ENCODE measurements at places on chromosomes 5 and 9. TPM values are rescaled to one million over a fixed set of nuclear protein-coding genes. Genes with fewer than 3 reads are reported as not detected.

GRCh38 chr9:137227054-137227852, at the start of gene RNF224:
Gene RNF224, plus strand, starts transcription at chr9:137227502. Its CDS starts 834 bp downstream, at chr9:137228336.
- H3K27me3 ChIP-seq, result no peaks in the 10 kb centered on the region
- DNase-seq, result peak; percentile 84
- H3K36me3 ChIP-seq, result no peaks in the 10 kb centered on the region
- H3K4me1 ChIP-seq, result peaks cover 15% of the 10 kb centered on the region
- H3K4me3 ChIP-seq, result peak within 1 kb of the TSS; percentile 40

DNA sequence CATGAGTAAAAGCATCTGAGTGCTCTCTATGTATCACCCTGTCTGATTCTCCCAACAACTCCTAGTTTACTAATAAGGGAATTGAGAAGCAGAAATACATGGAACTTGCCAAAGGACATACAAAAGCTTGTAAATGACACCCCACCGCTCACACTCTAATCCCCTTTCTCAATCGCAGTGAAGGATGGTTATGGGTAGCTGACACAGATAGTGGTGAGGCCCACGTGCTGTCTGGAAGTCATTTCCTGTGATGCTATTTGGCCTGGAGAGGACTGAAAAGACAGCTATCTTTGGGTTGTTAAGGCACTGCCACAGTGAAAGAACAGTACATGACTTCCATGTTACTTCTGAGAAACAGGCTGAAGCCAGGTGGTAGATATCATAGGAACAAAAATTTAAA, 117.0 kb downstream of the GLIS3 start:
- no peaks in the 10 kb centered on the region for H3K36me3 ChIP-seq
- H3K4me3 ChIP-seq, result no peak overlapping the region
- H3K27me3 ChIP-seq, result no peaks in the 10 kb centered on the region
- H3K4me1 ChIP-seq, result no peaks in the 10 kb centered on the region
- DNase-seq, result no peak

DNA sequence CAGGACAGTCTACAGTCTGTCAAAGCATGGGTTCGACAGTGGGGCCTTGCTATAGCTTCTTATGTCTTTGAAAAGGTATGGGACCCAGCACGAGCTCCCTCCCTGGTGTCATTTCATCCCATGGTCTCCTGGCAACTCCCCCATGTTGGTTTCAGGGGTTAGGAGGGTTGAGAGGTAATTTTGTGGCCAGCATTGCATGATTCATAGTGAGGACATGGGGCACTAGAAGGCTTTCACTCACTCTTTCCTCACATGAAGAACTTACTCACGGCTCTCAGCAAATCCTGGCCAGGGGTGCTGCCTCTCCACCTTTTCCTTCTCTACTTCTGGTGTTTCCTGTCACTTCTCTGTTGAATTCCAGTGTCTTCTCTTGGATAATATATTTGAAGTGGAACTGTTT, 134.7 kb upstream of the TNPO1 start:
- H3K27ac ChIP-seq, result no peak overlapping the region
- DNase-seq, result no peak
- no peak overlapping the region for H3K4me3 ChIP-seq
- no peaks in the 10 kb centered on the region for H3K36me3 ChIP-seq

DNA sequence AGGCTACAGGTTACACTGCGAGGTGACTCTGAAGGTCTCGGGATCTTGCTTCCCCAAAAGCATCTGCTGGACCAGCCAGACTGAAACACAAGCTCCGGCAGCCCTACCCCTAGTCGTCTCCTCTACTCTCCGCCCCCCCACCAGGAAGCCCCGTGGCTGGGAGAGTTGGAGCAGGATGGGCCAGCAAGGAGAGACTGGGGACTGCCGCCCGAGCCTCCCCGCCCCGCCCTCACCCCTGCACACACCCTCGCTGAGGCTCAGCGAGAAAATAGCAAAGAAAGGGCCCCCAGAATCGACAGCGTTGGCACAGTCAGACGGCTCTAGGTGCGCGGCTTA, 1.3 kb downstream of the TRIM7 start:
- H3K36me3 ChIP-seq, result peaks cover 34% of the 10 kb centered on the region
- H3K4me3 ChIP-seq, result peak overlapping the region; percentile 84

The ZNF483 gene
- total RNA-seq, result 1.3 TPM

DNA sequence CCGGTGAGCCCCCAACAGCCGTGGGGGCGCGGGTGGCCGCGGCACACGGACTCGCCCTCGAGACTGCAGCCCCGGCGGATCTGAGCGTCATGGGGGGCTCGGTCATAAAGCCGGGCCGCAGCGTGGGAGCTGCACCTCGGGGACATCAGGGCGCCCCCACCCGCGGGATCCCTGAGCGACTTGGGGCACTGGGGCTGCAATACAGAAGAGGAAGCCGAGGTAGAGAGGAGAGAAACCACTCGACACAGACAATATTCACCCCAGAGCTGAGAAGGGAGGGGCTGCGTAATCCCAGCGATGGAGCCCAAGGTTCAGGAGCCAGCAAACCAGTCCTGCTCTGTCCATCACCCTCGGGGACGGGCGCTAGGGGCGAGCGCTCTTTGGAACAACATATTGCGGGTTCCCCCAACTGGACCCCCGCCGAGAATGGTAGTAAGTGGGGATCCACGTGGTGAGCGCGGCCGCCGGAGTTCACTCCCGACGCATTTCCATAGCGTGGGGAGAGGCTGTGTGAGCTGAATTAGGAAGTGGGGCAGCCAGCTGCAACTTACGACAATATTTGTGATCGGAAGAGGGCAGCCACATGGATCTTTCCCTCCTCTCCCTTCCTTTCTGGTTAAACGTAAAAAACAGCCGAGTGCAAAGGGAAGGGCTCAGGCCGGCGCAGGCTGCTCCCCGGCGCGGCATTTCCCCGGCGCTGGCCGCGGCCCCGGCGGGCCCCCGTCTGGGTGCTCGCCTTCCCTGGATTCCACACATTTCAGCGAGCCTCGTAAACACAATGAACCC, 9.9 kb downstream of the PTCH1 start:
- DNase-seq, result peak; percentile 50
- H3K4me3 ChIP-seq, result peak overlapping the region; percentile 79
- H3K27ac ChIP-seq, result peak overlapping the region; percentile 8

DNA sequence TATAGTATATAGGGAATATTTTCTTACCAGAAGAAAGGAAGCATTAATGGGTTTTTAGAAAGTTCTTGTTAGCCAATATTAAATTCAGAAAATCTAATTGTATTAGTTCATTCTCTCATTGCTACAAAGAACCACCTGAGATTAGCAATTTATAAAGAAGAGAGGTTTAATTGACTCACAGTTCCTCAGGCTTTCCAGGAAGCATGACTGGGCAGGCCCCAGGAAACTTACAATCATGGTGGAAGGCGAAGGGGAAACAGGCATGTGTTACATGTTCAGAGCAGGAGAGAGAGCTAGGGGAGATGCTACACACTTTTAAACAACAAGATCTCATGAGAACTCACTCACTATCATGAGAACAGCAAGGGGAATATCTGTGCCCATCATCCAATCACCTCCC, 304.0 kb upstream of the CDH12 start:
- H3K27ac ChIP-seq, result no peak overlapping the region
- no peaks in the 10 kb centered on the region for H3K36me3 ChIP-seq
- DNase-seq, result no peak
- no peaks in the 10 kb centered on the region for H3K4me1 ChIP-seq
- H3K27me3 ChIP-seq, result no peaks in the 10 kb centered on the region

The DMRTA1 gene
- total RNA-seq, result 0.77 TPM

The KIAA1958 gene
- 5.8 TPM for total RNA-seq

- H3K4me1 ChIP-seq, result peaks cover 12% of the 10 kb centered on the region
- H3K36me3 ChIP-seq, result no peaks in the 10 kb centered on the region
- peak overlapping the region; percentile 68 for H3K27ac ChIP-seq
- H3K27me3 ChIP-seq, result no peaks in the 10 kb centered on the region
- H3K4me3 ChIP-seq, result peak overlapping the region; percentile 5
These were observed 90.4 kb upstream of the CHD1 start for GRCh38 chr5:99019254-99019653.

- H3K27ac ChIP-seq, result peak overlapping the region; percentile 87
- no peak overlapping the region for H3K4me3 ChIP-seq
- peaks cover 65% of the 10 kb centered on the region for H3K4me1 ChIP-seq
These were observed 92.1 kb downstream of the NR3C1 start for GRCh38 chr5:143311428-143311827.

The HTR4 gene
- not detected for total RNA-seq

The FGF18 gene
- not detected for total RNA-seq

GRCh38 chr5:179765400-179765799, 28.4 kb upstream of the LTC4S start:
- DNase-seq, result peak; percentile 88
- H3K27me3 ChIP-seq, result no peaks in the 10 kb centered on the region
- H3K36me3 ChIP-seq, result peaks cover 53% of the 10 kb centered on the region
- peak overlapping the region; percentile 77 for H3K27ac ChIP-seq
- H3K4me1 ChIP-seq, result peaks cover 45% of the 10 kb centered on the region
- H3K4me3 ChIP-seq, result peak overlapping the region; percentile 7

The ADAMTS16 gene
- total RNA-seq, result not detected

DNA sequence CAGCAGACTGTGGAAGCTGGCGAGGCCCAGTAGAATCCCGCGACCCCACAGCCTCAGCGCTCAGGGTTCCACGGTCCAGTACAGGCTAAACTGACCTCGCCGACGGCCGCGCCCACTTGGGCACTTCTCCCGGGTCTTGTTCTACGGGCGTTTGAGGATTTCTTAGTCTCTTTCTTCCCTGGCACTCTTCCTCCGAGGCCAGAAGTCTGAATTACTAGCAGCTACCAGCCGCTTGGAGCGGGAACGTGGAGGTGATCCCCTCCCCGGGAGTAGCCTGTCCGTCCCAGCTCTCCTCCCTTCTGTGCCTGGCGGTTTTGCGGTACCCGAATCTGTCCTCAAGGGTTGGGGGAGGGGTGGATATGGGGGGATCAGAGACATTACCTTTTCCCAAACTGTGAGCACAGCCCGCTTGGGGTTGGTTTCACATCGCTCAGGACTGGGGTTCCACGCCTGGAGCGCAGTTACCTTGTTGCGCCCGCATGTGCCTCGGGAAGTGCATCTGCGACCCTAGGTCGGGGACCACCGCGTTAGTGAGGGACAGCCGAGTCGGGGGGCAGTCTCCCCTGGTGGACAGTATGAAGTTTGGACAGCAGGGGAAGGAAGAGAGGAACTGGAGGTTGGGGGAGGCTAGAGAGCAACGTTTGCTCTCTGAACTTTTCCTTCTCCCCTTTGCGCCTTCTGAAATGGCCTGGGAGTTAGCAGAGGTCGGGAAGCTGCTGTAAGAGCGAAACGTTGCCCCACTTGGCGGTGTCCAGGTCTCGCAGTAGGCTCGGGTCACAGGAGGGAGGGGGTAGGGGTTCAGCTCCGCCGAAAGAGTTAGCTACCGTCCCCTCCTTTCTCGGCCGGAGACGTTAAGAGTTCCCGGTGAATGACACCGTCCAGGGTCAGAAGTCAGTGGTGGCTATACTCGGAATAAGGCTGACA, 190.8 kb downstream of the MEF2C start:
- H3K4me1 ChIP-seq, result peaks cover 7% of the 10 kb centered on the region
- no peak overlapping the region for H3K27ac ChIP-seq
- no peak for DNase-seq

The TSLP gene
- total RNA-seq, result 5.1 TPM

The PCSK1 gene
- 4.4 TPM for total RNA-seq

The SLC45A2 gene
- total RNA-seq, result not detected

DNA sequence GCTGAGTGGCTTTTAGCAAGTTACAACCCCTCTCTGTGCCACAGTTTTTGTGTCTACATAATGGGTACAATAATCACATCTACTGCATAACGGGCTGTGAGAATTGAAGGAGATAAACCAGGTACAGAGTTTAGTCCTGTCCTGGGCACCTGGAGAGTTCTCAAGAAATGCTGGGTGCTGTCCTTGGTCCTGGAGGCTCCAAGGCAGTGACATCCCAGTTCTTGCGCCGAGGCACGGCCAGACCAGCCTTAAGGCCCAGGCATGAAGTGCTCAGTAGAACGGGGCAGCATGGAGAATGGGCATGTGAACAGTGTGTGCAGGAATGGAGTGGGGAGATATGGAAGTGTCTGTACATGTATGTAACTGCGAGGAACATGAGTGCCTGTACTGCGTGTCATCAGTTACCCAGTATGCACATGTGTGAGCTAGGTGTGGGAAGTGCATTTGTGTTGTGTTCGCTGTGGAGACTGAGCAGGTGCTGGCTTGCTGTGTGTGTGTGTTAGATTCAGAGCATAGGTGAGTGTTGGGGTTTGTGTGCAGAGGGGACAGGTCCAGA, 6.3 kb upstream of the UNC5A start:
- peak; percentile 63 for DNase-seq
- H3K27ac ChIP-seq, result no peak overlapping the region
- peaks cover 7% of the 10 kb centered on the region for H3K36me3 ChIP-seq

DNA sequence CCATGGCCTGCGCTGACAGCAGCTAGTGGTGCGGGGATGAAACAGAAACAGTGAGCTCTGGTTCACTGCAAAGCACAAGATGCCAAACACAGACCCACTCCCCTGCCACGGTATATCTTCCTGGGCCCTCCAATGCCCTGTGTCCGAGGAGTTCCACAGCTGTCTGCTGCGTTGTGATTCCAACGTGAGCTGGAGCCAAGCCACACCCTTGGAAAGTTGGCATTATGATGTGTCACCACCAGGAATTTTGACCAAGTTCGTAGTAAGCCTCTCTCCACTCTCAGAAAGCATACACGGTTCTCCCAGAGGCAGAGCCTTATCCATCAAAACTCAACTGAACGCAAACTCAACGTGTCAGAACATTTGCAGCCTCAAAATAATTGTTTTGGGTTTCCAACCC, 55.6 kb downstream of the MACROH2A1 start:
- H3K4me1 ChIP-seq, result peaks cover 9% of the 10 kb centered on the region
- peak; percentile 35 for DNase-seq
- H3K4me3 ChIP-seq, result no peak overlapping the region
- no peaks in the 10 kb centered on the region for H3K27me3 ChIP-seq
- peaks cover 64% of the 10 kb centered on the region for H3K36me3 ChIP-seq
- H3K27ac ChIP-seq, result no peak overlapping the region

DNA sequence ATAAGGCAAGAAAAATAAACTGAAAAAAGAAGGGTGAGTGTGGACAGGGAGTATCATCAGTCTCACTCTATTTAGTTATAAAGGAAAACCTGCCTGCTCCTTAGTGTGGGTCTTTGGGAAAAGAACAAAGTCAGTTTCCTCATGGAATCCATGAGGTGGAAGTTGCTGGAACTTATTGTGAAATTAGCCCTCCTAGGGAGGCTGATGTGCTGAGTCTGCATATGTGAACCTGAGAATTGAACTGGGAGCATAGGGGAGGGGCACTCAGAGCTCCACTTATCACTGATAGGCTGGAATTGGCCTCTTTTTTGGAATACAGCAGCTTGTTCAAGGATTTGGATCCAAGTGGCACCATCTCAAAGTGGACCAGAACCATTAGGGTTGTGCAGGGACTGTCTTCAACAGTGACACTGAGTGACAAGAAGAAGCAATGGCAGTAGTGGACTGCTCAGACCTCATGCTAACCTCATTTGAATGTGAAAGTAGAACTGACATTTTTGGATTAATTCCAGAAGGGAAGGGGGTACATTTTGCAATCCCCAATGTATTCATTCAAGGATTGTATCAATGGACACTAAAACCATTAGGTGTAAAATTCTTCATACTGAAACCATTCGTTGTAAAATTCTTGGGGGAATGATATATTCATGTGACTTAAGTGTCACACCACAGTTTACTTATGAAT, 103.6 kb upstream of the KLF9 start:
- H3K27ac ChIP-seq, result no peak overlapping the region
- no peaks in the 10 kb centered on the region for H3K36me3 ChIP-seq
- DNase-seq, result peak; percentile 13
- H3K4me3 ChIP-seq, result no peak overlapping the region
- no peaks in the 10 kb centered on the region for H3K27me3 ChIP-seq

The GABRB2 gene
- not detected for total RNA-seq

The ARPC5L gene
- total RNA-seq, result 84.2 TPM

The RANBP17 gene
- 25.8 TPM for total RNA-seq

GRCh38 chr9:38413283-38413682, 11.0 kb downstream of the IGFBPL1 start:
- DNase-seq, result no peak
- peaks cover 40% of the 10 kb centered on the region for H3K27me3 ChIP-seq
- no peaks in the 10 kb centered on the region for H3K4me1 ChIP-seq
- H3K27ac ChIP-seq, result no peak overlapping the region
- no peaks in the 10 kb centered on the region for H3K36me3 ChIP-seq

The NEURL1B gene
- 7.6 TPM for total RNA-seq

The ITK gene
- not detected for total RNA-seq

Data from MCF 10A (cell line).